ENCODE measurements at places on chromosomes 1 and 21.

GRCh38 chr1:178684542-178685000 is 40.5 kb upstream of the RALGPS2 start:
- DNase-seq: peak; percentile 93

- DNase-seq: no peak
Measured at GRCh38 chr21:32698286-32698685, 29.5 kb downstream of the SYNJ1 start.

DNA sequence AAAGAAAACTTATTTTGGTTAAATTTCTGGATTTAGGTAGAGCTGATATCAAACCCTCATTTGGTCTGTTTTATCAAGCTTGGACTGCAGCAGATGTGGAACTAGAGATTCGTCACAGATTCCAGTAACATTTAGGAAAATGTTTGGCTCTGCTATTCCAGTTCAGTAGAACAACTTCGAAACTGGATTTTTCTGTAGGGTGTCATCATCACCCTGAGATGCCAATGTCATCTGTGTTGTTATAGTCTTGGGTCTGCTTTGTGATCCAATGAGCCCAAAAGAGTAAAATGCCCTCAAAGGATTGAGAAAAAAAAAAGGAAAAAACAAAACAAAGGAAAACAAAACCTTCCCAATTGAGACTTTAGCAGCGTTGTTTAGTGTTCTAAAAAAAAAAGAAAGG is 55.4 kb downstream of the LAMC2 start:
- DNase-seq: no peak

GRCh38 chr1:25688390-25689119 is 72.0 kb downstream of the MAN1C1 start:
- no peak for DNase-seq

DNA sequence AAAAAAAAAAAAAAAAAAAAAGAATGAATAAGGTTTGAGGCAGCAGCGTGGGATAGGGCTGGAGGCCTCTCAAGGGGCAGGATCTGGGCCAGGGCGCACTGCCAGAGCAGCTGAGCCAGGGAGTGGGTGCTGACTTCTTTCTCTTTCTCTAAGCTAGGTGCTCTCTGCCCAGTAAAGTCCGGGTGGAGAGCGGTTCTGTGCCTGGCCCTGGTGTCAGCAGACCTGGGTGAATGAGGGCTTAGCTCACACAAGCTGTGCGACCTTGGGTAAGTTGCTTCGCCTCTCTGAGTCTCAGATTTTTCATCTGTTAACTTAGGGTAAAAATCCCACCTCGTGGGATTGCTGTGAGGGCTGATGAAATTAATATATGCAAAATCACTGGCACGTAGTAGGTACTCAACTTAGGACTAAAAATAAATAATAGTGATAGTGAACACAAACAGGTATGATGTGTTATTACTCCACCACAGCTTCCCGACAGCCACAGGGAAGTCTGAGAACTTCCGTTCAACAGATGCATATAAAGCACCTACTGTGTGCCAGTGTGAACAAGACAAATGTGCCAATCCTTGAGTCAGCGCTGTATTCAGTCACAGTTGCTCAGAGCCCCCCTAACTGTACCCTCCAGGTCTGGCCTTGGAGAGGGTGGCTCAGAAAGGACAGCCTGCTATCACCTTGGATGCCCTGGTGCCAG is 2.0 kb upstream of the FAM131C start:
- DNase-seq: peak; percentile 87

- DNase-seq: no peak
Measured at GRCh38 chr1:41353744-41354143, 7.5 kb upstream of the FOXO6 start.

DNA sequence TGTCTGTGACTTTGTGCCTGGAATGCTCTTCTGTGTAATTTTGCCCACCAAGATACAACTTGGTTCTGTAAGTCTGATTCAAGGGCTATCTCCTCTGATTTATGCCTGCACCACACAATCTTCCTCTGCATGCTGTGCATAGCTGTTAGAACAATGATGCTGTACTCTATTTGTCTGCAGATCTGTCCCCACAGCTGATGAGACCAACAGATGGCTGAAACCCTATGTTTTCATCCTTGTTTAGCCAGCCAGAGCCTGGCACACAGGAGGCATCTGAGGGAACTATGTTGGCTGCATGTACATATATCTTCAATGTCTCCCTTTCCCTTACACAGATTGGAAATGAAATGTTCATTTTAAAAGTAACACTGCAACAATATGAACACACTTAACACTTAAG is 58.0 kb upstream of the ABCA4 start:
- no peak for DNase-seq

DNA sequence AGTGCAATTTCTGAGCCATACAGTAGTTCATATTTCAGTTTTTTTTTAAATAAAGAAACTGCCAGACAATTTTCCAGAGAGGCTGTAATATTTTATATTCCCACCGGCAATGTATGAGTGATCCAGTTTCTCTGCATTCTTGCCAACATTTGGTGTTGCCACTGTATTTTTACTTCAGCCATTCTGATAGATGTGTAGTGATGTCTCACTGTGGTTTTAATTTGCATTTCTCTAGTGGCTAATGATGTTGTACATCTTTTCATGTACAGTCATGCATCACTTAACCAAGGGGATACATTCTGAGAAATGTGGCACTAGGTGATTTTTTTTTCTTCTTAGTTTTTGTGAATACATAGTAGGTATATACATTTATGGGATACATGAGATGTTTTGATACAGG is 99.6 kb downstream of the CENPF start:
- DNase-seq: no peak

GRCh38 chr1:220007438-220007837 is 38.9 kb downstream of the EPRS1 start:
- DNase-seq: no peak

- DNase-seq: peak; percentile 91
Measured at GRCh38 chr1:94296018-94296417, 58.6 kb upstream of the ARHGAP29 start.

DNA sequence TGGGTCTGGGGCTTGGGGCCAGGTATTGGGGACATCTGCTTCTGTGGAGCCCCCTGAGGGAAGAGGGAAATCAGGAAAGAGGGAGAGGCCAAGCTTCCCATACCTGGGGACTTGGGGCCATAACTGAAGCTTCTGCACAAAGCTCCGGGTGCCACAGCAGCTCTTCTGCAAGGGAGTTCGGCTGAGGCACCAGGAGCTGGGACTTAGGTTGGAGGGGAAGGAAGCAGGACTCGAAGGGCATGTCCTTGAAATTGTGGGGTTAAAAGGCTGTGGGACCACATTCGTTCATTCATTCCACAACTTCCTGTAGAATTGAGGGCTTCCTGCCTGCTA is 1.7 kb upstream of the EPS8L3 start:
- no peak for DNase-seq

DNA sequence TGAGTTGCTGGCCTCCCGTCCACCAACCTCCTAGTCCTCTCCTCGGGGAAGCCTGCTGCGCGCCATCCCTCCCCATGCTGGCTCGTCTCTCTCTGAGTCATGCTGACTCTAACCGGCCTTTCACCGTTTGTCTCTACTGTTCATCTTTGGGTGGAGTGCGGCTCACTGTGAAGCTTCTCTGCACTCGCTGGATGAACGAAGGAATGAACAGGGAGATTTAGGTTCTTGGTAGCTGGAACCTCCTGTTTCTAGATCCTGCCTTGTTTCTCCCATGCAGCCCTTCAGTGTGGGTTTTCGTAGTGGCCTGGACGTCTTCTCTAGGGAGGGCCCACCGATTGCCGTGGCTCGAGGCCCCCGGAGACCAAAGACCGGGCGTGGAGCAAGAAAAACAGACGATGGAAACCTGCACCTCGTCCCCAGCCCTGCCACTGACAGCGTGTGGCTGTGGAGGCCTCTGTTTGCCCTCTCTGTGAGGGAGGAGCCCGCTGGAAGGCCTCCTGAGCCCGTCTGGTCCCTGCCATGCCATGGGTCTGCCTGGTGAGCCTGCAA is 227.6 kb upstream of the C1orf174 start:
- no peak for DNase-seq

DNA sequence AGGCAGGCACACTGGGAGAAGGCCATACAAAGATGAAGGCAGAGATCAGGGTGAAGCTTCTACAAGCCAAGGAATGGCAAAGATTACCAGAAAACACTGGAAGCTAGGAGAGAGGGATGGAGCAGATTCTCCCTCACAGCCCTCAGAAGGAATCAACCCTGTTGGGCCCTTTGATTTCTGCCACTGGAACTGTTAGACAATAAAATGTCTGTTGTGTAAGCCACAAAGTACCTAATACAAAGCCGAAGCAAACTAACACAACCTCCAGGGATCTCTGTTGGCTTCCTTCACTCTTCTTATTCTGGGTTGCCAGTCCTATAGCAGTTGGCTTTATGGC is 1.7 kb upstream of the PLA2G2A start:
- DNase-seq: no peak

- DNase-seq: no peak
Measured at GRCh38 chr1:153190373-153190772, 12.9 kb upstream of the LELP1 start.

GRCh38 chr1:111738436-111739193 is 580 bp downstream of the INKA2 start:
- peak; percentile 71 for DNase-seq

GRCh38 chr1:21064057-21064456 is 112.6 kb downstream of the EIF4G3 start:
- DNase-seq: no peak

All from fibroblast of pulmonary artery (primary cell).